ENCODE measurements at places on chromosomes 16 and 17.

GRCh38 chr17:38719943-38720641 is 10.0 kb upstream of the CISD3 start:
- no peak for DNase-seq

DNA sequence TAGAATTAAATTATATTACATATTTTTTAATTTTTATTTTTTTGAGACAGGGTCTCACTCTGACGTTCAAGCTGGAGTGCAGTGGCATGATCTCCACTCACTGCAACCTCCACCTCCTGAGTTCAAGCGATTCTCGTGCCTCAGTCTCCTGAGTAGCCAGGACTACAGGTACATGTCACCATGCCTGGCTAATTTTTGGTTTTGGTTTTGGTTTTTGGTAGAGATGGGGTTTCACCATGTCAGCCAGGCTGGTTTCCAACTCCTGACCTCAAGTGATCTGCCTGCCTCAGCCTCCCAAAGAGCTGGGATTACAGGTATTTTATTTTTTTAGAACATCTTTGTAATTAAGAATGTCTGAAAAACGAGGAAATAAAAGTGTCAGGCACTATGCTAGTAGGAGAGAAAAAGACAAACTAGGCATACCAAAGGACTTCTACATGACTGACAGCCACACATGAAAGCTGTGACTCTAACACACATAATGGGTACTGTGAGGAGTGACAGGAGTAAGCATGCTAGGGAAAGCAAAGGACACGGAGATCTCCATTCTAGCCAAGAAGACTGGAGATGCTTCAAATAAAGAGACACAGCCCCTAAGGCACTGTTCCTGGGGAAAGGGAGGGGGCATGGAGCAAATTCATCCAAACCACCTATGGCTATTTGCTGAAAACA is 7.3 kb downstream of the GNA13 start:
- DNase-seq, result no peak

- DNase-seq, result no peak
These were observed 47.8 kb downstream of the TBC1D16 start for GRCh38 chr17:79987935-79988184.

GRCh38 chr16:85310868-85311585 is 198.8 kb upstream of the CIBAR2 start:
- no peak for DNase-seq

DNA sequence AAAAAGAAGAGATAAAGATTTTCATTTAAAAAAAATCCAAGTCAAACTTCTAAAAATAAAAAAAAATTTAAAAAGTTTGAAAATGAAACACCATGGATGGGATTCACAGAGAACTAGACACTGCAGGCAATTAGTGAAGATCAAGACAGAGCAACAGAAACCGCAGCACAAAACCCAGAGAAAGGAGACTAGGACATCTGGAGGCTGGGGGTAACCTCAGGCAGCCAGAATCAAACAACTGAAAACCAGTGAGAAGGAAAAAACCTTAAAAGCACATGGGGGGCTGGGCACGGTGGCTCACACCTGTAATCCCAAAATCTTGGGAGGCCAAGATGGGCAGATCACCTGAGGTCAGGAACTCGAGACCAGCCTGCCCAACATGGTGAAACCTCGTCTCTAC is 30.6 kb downstream of the LITAFD start:
- no peak for DNase-seq

DNA sequence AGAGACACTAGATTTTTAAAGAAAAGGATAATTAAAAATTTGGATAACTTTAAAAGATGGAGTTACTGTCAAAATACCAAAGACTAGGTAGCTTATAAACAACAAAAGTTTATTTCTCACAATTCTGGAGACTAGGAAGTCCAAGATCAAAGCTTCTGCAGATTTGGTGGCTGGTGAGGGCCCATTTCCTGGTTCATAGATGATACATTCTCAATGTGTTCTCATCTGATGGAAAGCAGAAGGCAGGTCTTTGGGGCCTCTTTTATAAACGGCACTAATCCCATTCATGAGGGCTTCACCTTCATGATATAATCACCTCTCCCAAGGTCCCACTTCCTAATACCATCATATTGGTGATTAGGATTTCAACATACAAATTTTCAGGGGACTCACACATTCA is 33.7 kb downstream of the NLK start:
- DNase-seq, result no peak

- DNase-seq, result no peak
These were observed 748 bp upstream of the CMTM3 start for GRCh38 chr16:66603537-66604375.

GRCh38 chr17:31093866-31094599 is 744 bp upstream of the NF1 start:
- DNase-seq, result no peak

DNA sequence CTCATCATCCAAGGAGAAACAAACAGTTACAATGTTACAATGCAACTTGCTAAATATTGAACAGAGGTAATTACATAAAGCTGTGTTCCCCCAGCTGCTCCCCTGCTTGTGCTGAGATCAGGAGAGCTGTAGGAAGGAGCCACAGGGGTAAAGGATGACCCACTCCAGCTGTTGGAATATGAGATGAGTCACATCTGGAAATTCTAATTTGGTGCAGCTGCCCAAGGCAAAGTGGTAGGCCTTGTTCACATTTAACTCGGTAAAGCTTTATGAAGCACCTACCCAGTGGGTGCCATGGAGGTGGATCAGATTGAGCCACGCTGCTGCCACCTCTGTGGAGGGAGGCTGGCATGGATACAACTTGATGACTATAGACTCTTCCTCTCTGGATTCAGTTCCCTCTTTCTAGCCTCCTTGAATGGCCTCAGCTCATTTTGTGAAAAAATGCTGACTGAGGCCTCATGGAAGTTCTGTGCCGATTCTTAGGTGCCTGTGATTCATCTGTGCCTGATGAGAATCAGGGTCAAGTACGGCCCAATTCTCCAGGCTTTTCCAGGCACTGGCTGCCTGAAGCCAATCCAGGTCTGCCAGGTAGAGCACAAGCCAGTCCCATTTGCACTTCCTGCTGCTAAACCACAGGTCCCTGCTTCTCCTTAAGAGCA is 7.4 kb downstream of the ZNF689 start:
- no peak for DNase-seq

- peak; percentile 68 for DNase-seq
These were observed 6.0 kb upstream of the CHRNE start for GRCh38 chr17:4908711-4909496.

DNA sequence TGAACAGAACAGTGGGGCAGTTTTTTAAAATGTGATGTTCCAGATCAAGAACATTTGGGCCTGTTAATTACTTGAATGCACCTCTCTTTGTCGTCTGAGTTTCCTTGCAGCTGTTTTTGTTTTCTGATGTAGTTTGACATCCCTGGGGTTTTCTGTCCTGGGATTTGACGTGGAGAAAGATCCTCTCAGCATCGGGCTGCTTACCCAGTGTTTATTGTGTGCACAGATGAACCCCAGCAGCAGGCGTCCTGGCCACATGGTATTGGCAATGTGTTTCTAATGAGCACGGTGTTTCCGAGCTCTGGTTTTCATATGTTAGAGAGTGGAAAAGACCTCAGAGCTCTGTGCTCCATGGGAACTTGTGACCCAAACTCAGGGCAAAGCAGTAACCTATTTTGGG is 191.1 kb upstream of the IRX3 start:
- DNase-seq, result no peak

- no peak for DNase-seq
These were observed 16.1 kb upstream of the ARHGAP44 start for GRCh38 chr17:12773153-12773552.

DNA sequence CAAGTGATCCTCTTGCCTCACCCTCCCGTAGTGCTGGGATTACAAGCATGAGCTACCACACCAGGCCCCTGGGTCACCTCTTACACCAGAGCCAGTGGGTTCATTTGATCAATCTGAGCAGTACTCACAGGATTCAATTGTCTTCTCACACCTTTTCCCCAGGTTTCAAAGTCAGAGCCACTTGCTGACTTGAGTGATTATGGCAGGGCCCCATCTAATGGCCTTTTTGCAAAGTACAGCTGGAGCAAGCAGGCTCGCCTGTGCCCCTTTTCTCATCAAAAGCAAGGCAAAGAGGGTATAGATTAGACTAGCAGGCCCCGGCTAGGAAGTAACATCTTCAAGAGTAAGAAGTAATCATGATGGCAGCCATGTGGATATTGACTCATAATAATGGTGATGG is 114.8 kb upstream of the NOL11 start:
- DNase-seq, result peak; percentile 9

Measured in fibroblast of skin of left quadriceps (primary cell).